ENCODE measurements at places on chromosomes 5 and 9.
A peak's percentile ranks its signal among the peaks of the same experiment; 100 is the strongest.

GRCh38 chr5:155004138-155004744, 9.3 kb upstream of the KIF4B start:
- DNase-seq, result no peak

GRCh38 chr9:125241863-125242739, 958 bp upstream of the HSPA5 start:
- no peak for DNase-seq

- DNase-seq, result no peak
Observed at GRCh38 chr9:131639769-131640437, 94.6 kb downstream of the PRRT1B start.

DNA sequence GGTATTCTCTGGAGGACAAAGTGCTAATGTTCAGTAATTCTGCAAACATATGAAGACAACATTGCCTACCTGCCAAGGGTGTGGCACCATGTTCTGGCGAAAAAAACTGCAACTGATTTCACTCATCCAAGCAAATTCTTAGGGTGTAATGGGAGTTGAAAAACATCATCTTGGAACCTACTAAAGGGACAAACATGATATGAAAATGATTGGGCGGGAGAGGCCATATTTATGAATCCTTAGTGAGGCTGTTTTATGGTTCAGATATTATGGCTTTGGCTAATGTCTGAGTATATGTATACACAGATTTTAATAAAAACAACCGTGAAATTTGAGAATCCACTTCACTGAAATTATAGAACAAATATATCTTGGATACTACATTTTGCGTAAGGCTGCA, 225.7 kb downstream of the ARL15 start:
- no peak for DNase-seq

- DNase-seq, result no peak
Observed at GRCh38 chr5:126106029-126106428, 317.2 kb upstream of the GRAMD2B start.

GRCh38 chr5:28344836-28345433, 1306.5 kb upstream of the CDH9 start:
- DNase-seq, result peak; percentile 8

DNA sequence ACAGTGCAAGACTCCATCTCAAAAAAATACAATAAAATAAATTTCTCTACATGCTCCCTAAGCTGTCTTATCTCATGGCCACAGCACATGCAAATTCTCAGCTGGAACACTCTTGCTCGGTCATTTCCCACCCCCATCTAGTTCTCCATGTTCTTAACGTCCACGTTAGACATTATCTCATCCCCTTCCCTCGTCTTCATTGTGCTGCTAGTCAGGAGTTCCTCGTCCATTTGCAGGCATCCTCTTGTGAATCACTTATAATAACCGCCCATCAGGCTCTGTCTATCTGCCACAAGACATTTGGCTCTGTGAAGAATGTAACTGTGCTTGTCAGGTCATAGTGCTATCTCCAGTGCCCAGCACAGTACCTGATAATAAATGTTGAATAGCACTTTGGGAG, 32.9 kb upstream of the GOLGA1 start:
- no peak for DNase-seq

- no peak for DNase-seq
Observed at GRCh38 chr5:162817364-162817763, 620.0 kb upstream of the CCNG1 start.

DNA sequence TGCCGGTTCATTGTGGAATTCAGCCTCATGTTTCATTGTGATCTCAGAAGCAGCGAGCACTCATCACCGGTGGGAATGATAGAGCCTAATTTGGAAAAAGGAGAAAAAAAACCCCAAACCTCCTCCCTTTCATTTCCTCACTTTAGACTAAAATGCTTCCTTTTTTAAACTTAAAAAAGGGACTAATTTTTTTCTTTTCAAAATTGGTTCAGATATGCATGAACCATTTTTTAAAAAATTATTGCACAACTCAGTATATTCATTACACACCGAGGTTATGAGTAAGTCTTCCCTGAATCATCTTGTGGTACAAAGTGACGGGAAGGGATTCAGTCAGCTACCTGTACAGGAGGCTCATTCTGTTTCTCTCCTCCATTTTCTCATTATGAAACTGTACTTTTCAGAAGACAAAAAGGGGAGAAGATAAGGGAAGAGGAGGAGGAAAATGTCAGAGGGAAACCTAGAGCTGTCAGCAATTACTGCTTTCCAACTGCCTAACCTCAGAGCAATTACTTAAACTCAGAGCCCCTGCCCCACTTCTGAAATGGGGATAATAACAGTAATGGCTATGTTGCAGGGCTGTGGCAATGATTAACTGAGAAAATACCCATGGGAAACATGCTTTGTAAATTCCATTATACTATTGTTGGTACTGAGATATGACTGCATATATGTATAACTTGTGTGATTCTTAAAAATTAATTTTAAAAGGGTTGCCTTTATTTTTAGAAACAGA, 24.0 kb downstream of the GALNT10 start:
- no peak for DNase-seq

DNA sequence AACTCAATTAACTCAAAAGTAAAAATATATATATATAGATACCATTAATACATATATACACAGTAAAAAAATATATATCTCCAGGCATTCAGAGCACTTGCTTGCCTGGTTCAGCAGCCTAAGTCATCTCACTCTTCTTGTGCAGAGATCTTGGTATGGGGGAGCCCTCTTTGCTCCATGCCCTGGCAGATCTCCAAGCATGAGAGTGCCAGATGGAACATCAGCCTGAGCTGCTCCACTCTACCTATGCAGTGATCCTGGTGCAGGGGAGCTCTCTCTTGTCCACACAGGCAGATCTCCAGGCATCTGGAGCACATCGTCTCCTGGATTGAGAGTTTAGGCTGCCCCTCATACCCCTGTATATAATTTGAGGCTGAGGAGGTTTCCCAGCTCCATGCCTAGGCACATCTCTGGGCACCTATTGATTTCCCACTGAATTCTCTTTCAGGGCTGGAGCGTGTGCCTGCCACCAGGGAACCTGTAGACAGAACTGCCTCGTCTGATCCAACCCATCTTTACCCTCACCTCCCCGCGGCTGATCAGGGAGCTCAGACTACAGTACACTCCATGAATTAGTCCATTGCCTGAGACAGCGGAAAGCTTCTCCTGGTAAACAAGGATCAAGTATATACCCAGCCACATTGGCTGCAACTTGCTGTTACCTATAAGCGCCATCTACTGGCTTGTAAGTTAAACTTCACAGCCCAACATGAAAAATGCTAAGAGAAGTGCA, 342.4 kb upstream of the GRIA1 start:
- DNase-seq, result no peak

- DNase-seq, result no peak
Observed at GRCh38 chr9:69970001-69970533, 73.6 kb upstream of the MAMDC2 start.

GRCh38 chr9:97981846-97982682, 1.1 kb upstream of the ANP32B start:
- DNase-seq, result peak; percentile 47

- no peak for DNase-seq
Observed at GRCh38 chr5:54882101-54882500, 103.3 kb downstream of the ESM1 start.

GRCh38 chr5:14995229-14995628, 123.7 kb upstream of the ANKH start:
- DNase-seq, result no peak

- DNase-seq, result no peak
Observed at GRCh38 chr5:10481241-10481935, 39.7 kb downstream of the ROPN1L start.
